Activated T-helper 2 cell treated with anti-CD3 and anti-CD28 coated beads, Interferon-gamma antibody, Interleukin-2, Interleukin-4, amounts not matched to agents 10 μg/mL and 5 μg/mL and 100 μg/mL, durations not matched to agents 14 hours and 24 hours and 36 hours (primary cell): ENCODE measurements at places on chromosomes 11 and 22. TPM values are rescaled to one million over a fixed set of nuclear protein-coding genes. Genes with fewer than 3 reads are reported as not detected.

DNA sequence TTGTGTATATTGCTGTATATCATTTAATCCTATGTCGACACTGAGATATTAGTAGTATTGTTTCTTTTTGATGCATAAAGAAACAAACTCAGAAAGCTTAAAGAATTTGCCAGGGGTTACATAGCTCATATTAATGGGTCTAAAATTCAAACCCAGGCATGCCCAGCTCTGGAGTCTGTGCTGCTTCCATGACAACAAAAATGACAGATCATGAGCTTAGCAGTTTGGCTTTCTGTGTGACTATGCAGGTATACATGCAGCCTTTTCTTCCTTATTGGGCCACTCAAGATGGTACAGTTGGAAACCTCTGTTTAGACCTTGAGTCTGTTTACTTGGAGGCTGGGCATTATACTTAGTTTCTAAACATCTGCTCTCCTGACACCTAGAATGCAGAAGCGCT is 220.5 kb upstream of the TENM4 start:
- H3K27ac ChIP-seq = no peak overlapping the region
- no peaks in the 10 kb centered on the region for H3K36me3 ChIP-seq
- H3K4me1 ChIP-seq = no peaks in the 10 kb centered on the region
- no peak overlapping the region for H3K4me3 ChIP-seq

DNA sequence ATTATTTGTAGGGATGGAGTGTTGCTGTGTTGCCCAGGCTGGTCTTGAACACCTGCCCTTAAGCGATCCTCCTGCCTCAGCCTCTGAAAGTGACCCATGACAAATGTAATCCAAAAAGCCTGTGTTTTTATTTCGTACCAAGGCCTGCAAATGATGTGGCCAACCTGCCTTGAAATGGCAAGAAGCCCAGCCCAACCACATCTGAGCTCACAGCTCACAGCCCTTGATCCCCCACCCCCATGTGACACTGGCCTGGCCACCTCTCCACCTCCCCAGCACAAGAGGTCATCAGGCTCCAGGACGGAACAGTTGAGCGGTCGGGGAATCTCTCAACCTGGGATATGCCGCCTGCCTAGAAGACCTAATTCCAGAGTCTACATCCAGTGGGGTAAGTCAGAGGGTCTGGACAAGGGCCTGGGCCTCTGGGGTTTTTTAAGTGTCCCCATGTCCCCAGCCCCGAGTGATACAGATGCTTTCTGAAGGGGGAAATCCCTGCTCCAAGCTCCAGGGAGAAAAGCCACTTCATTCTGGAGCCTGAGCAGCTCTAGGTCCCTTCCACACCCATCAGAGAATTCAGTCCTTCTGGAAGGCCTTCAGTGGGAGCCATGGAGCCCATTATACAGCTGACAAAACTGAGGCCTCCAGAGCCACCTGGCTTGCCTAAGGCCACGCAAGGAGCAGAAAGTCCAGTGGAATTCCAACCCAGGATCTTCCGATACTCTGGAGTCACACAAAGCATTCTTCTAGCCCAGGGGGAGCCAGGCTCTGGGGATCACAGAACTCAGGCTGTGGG is 70.7 kb downstream of the MN1 start:
- H3K4me3 ChIP-seq = no peak overlapping the region
- no peak for DNase-seq
- no peak overlapping the region for H3K27ac ChIP-seq
- no peaks in the 10 kb centered on the region for H3K27me3 ChIP-seq
- H3K4me1 ChIP-seq = no peaks in the 10 kb centered on the region

DNA sequence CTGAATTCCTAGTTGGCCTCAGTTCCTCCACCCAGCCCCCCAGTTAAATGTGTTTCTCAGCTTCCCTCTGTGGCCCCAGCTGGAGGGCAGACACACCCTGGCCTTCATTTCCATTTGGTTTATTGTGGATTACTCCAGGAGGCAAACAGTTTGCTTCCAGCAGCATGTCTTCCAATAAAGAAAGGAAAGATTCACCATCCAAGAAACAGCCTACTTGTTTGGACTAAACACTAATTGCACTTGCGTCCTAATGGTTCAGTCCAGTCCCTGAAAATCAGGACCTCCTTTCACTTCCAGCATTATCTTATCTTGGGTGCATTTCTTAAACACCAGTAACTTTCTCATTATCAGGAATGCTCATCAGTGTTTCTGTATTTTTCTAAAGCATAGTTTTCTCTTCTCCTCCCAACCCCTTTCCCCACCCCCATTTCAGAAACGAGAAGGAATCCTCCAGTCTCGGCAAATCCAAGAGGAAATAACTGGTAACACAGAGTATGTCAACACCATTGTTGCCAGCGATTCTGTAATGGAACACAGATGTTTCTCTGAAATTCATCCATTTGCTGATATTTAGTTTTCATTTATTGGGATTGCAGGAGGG is 130.9 kb downstream of the PARVA start:
- no peaks in the 10 kb centered on the region for H3K36me3 ChIP-seq
- no peak overlapping the region for H3K4me3 ChIP-seq
- DNase-seq = no peak
- no peaks in the 10 kb centered on the region for H3K4me1 ChIP-seq
- H3K27ac ChIP-seq = no peak overlapping the region
- H3K27me3 ChIP-seq = peaks cover 7% of the 10 kb centered on the region

Gene GUCY1A2
- total RNA-seq = 0.02 TPM in 1 of 2 replicates, not detected in the other

Gene VWA5A
- total RNA-seq = 4.6 TPM in 2 replicates

GRCh38 chr11:132052342-132052741 is 681.9 kb downstream of the NTM start:
- H3K27me3 ChIP-seq = no peaks in the 10 kb centered on the region
- H3K4me3 ChIP-seq = no peak overlapping the region
- H3K36me3 ChIP-seq = no peaks in the 10 kb centered on the region
